ENCODE measurements at places on chromosomes 5 and 9.

GRCh38 chr9:115640887-115641286, 512.7 kb upstream of the PAPPA start:
- DNase-seq, result no peak

- no peak for DNase-seq
Measured at GRCh38 chr9:38027714-38028113, 41.3 kb downstream of the SHB start.

GRCh38 chr9:133485531-133486260, 6.8 kb upstream of the SLC2A6 start:
- no peak for DNase-seq

DNA sequence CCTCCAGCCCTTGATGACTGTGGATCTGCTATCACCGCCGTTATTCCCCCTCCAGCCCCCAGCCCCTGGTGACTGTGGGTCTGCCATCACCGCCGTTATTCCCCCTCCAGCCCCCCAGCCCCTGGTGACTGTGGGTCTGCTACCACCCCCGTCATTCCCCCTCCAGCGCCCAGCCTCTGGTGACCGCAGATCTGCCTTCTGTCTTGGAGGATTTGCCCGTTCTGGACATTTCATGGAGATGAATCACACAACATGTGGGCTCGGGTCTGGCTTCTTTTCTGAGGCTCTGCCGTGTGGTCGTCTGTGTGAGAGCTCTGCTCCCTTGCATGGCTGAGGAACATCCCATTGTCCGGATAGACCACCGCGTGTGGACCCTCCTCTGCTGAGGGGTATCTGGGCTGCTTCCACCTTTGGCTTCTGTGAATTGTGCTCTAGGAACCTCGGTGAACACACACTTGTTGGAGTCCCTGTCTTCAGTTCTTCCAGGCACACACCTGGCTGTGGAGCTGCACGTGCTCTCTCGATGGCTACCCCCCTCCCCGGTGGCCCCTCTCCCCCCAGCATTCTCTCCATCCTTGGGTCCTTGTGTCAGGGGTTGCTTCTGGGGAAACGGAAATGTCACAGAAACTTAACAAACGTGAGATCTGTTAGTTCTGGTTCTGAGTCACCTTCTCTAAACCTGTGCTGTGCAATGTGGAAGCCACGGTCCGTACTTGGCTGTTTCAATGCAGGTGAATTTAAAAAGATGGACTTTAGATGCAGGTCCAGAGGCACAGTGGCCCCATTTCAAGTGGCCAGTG, 105.3 kb upstream of the COL5A1 start:
- DNase-seq, result no peak

DNA sequence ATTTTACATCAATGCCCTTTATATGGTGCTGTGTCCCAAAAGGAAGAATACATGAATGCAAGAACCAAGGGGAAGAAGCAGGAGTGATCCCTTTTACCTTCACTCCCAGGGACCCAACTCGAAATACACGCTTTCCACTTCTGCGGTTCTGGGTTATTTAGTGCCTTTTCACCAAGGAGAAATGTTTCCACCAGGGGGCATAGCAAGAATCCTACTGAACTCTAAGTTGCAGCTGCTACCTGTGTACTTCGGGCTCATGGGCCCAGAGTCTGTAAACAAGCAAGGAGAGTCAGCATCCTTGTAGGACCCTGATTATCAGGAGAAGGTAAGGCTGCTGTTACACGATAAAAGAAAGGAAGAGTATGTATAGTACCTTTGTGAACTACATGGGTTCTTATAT, 45.7 kb downstream of the DPYSL3 start:
- DNase-seq, result no peak

DNA sequence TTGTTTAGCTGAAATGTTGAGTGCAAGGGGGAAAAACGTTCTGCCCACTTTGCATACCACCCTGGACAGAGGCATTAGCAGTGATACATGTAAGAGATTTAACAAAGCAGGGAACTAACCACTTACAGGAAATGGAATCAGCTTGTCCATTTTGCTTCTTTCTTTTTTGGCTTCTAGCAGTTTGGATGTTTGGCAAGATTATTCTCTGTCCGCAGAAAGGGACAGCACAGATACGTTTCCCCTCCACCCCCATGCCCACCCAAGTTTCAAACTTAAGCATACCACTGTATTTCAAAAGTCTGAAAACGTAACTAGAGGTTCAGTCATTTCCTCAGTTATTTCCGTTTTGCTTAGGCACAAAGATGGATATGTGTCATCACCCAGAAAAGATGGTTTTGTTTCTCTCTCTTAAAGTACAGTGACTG, 118.4 kb downstream of the GDNF start:
- no peak for DNase-seq

- DNase-seq, result no peak
Measured at GRCh38 chr5:58462154-58462553, 2.3 kb upstream of the PLK2 start.

DNA sequence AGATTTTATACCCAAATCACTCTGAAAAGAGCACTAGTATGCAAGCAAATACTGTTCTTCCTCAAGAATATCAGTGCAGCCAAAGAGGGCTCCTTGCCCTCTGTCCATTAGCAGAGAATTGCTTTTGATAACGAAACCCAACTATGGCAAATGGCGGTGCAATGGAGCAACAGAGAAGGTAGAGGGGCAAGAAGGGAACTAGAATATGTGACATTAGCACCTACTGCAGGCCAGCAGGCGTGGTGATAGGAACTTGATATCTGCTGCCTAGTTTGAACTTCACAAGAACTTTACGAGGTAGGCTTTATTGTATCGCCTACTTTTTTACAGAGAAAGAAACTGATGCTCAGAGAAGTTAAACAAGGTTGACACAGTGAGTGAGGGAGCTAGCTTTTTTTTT, 66.1 kb downstream of the APBA1 start:
- DNase-seq, result no peak

GRCh38 chr5:2695200-2695891, 56.1 kb downstream of the IRX2 start:
- no peak for DNase-seq

DNA sequence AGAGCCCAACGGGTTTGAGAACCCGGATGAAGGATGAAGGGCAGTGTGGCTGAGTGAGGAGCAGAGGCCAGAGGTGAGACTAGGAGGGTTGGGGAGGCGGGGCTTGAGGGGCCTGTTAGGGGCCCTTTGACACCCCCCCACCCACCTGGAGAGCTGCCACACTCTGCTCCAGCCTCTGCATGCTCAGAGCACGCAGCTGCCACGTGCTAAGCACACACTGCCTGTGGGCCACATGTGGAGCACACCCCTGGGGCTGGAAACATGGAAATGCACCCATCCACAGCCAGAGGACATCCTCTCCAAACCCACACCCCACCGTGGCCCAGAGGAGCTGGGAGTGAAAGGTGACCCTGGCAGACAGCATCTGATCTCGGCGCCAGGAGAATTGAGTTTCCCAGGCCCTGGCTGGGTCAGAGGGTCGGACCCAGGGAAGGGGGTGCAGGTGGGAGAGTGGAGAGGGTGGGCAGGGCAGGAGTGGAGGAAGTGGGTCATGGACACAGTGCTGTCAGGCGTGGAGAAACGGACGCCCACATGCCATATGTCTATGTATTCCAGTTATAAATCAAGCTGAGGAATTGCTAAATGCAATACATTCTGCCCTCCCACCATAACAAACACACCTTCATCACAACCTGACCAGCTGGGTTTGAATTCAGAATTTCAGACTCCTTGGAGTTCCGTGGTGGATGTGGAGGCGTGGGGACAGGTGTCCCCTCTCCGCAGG, 5.9 kb downstream of the DNM1 start:
- DNase-seq, result no peak

DNA sequence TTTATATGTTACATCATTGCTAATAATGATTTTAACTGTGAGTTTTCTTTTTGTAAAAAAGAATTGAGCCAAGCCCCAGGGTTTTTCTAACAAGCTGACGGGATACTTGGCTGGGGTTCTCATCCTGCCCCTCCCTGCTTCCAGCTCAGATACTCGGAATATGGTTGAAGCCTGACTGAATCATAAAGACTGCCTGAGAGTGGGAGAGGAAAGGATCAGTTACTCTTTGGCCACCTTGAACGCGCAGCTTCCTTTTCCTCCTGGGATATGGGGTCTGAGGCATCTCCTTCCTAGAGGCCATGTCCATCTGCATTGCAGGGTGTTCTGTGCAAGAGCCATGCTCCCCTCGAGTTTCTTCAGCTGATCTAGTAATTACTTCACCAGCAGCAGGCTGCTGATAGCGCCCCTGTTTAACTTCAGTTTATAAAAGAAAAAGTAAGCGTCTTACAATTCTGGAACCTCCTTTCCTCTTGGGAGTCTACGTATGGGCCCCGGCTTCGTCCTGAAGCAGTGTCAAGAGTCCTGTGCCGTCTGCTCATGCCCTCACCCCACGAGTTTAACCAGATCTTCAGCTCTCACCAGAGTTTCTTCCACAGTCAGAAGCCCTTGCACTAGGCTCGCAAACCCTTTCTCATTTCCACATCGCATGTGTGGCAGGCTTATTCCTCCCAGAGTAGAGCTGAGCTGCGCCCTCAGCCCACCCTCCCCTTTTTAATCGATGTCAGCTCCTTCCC, 130.0 kb downstream of the MVB12B start:
- no peak for DNase-seq

DNA sequence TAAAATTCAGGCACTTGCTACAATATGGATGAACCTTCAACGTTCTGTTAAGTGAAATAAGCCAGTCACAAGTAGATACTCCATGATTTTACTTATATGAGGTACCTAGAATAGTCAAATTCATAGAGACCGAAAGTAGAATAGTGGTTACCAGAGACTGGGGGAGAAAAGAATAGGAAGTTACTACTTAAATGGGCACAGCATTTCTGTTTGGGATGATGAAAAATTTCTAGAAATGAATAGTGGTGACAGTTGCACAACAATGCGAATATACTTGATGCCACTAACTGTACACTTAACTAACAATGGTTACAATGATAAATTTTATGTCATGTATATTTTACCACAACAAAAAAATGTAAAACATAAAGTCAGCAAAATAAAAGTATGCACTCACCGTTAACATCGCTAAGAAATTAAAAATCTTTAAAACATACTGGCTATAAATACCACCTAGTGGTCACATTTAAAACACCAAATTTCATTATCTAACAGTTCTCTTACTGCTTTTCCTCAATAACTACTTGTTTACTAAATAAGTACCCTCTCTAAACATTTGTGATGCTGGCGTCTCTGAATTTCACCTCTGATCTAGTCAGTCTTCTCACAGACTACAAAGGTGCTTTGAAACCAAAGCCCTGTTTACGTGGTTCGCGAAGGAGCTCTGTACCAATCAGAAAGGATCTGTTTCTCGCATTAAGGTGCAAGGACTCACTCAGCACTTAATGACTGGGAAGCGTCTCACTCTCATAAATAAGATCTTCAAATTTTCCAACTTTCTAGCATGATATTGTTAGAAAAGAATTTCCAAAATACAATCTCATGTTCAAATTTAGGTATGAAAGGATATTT, 22.7 kb downstream of the KIF3A start:
- DNase-seq, result no peak

- DNase-seq, result no peak
Measured at GRCh38 chr9:134611046-134611445, 30.6 kb upstream of the COL5A1 start.

DNA sequence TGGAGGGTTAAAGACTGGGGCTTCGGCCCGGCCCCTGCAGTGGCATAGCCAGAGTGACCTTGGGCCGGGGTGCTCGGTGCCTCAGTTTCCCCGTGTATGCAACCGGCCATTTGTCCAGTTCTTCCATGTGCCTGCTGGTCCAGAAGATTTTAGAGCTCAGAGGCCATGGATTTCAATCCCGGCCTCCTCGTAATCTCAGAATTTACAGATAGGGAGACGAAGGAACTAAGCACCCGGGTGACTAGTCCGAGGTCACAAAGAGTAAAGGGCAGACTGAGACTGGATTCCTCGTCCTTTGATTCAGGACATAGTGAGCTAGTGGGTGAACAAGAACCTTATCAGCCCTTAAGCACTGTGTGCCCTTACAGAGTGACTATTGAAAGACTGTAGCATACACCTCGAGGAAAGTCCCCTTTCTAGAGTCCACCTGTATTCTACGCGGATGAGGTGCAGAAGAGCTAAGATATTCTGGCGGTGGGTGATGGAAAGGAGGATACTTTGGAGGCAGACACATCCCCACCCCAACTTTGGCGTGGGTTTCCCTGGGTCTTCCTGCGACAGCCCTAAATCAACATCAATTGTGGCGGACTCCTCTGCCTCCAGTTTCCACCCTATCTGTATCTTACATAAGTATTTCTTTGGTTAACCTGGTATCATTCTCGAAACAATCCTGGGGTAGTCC, 597 bp downstream of the SLC31A1 start:
- peak; percentile 2 for DNase-seq

- DNase-seq, result no peak
Measured at GRCh38 chr9:130536701-130537107, 42.7 kb upstream of the FUBP3 start.

- no peak for DNase-seq
Measured at GRCh38 chr5:78785454-78785853, 136.9 kb upstream of the LHFPL2 start.

GRCh38 chr5:166906991-166907713, 1384.3 kb upstream of the WWC1 start:
- no peak for DNase-seq

- no peak for DNase-seq
Measured at GRCh38 chr5:17239953-17240352, 22.5 kb downstream of the BASP1 start.

- no peak for DNase-seq
Measured at GRCh38 chr5:107604146-107604910, 66.4 kb downstream of the EFNA5 start.

DNA sequence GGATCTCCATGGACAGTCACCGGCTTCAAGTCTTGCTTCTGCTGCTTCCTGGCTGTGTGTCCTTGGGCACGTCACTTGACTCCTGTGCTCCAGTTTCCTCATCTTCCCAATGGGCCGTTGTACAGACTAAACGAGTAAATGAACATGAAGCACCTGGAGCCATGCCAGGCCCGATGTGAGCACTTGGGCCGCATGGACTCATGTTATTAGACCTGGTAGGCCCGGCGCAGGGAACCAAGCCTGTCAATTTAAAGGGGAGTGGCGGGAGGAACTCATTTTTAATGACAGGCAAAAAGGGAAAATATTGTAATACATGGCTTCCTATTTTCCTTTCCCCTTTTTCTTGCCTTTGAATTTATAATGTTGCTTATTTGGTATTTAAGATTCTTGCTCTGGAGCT, 47.5 kb downstream of the TENT4A start:
- DNase-seq, result no peak

- DNase-seq, result no peak
Measured at GRCh38 chr5:143119291-143119769, 284.2 kb downstream of the NR3C1 start.

- DNase-seq, result no peak
Measured at GRCh38 chr9:135079018-135079417, 8.4 kb upstream of the OLFM1 start.

Measured in neural crest cell (in vitro differentiated cells).